ENCODE measurements at places on chromosomes 16 and 17.

GRCh38 chr16:21719283-21719682, 55.5 kb downstream of the OTOA start:
- DNase-seq: no peak

DNA sequence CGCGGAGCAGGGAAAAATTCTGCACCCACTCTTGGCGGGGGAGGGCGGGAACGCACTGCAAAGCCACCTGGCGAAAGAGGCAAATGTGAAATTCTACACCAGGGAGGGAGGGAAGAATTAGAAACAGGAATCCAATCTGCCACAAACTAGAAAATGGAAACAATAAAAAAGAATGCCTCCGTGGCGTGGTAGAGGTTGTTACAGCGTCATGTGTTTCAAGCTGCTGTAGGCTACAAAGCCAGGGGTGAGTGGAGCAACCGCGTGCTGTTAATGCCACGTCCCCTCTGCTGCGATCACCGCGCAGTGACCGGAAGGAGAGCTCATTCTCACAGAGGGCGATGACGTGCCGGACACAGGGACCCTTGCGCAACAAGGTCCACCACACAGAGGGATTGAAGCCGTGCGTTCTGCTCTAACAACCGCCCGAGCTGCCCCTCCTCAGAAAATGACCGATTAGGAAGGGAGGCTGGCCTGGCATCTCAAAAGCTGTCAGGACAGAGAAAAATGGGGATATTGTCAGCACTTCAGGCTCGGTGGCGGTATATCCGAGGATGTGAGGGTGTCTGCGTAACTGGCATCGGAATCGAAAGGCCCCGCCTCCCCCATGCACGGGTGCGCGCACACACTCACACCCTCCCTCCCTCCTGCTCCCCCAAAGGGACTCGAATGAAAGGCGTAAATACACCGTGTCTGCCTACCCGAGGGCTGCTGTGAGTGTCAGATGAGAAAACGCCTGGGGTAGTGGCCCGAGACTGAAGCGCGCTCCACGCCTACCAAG, 70.8 kb upstream of the TNRC6C start:
- DNase-seq: peak; percentile 77

GRCh38 chr16:81655469-81656162, 123.5 kb upstream of the PLCG2 start:
- peak; percentile 53 for DNase-seq

DNA sequence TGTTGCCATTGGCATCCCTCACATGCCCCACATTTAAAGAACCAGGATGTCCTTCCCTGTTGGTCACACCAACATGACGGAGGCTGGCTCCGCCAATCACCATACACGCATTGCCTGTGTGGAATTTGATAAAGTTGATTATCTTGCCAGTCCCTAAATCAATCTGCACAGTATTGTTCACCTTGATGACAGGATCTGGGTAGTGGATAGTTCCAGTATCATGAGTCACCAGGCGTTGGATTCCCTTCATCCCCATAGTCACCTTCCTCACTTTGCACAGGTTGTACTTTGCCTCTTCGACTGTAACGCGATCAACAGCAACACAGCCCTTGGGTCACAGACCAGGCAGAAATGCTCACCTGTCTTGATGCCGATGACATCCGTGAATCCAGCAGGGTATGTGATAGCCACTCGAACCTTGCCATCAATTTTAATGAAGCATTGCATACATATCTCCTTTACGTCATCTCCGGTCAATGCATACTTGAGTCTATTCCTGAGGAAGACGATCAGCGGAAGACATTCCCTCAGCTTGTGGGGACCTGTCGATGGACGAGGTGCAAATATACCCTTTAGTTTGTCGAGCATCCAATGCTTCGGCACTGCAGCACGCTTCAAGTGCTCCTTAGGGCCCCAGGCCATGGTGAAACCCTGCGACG, 14.2 kb downstream of the CTRB2 start:
- DNase-seq: no peak

DNA sequence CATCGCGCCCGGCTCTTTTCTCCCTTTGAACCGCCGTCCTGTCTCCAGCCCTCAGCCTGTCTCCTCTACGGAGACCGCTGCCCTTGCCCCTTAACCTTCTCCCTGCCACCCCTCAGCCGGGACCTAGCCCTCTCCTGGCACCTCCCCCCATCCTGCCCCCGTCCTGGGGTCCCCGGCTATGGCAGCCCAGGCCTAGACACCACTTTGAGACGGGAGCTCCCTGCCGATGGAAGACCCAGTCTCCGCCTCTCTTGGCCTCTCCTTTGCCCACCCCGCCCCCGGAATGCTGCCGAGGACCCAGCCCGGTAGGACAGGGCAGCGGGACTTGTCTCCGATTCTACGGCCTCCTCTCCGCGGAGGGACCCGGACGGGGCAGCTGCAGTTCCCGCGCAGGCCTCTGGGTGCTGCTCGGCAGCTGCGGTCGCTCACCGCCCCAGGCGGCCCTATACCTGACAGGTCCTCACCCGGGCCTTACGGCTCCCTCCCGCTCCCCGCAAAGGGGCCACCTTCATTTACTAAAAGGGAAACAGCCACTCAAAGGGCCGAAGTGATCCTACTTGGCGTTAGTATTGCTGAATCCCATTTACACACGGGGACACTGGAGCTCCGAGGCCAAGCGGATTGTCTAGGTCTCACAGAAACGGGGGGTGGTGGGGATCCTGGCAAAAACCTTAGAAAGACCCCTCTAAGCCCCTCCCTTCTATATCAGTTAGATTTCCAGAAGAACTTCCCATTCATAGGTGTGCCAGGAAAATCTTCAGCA, 32.6 kb upstream of the TAC4 start:
- peak; percentile 65 for DNase-seq

GRCh38 chr17:5557485-5557884, 26.8 kb downstream of the NLRP1 start:
- peak; percentile 81 for DNase-seq

GRCh38 chr17:13273806-13274205, 256.0 kb upstream of the ELAC2 start:
- no peak for DNase-seq

Measured in inflammatory macrophage (primary cell).